ENCODE measurements at places on chromosomes 4 and X.

DNA sequence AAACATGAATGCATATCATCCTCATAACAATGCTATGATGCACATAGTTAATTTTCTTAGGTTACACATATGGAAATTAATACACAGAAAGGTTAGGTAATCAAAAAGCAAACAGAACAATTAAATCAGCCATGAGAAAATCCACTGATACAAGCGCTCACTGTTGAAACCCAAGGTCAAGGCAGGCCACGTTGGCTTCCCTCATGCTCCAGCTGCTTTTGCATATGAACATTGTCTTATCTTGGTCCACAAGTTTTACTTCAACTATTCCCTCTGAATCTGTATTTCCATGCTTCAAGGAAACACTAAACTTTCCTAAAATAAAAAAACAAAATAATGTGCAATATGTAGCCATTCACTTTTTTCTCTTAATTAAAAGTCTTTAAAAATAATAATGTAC, 34.5 kb upstream of the PLA2G12A start:
- no peak for ATAC-seq

GRCh38 chrX:78548012-78548411, 111.1 kb downstream of the RTL3 start:
- no peak for ATAC-seq

GRCh38 chr4:178037459-178038214, 595.4 kb upstream of the AGA start:
- ATAC-seq, result no peak

DNA sequence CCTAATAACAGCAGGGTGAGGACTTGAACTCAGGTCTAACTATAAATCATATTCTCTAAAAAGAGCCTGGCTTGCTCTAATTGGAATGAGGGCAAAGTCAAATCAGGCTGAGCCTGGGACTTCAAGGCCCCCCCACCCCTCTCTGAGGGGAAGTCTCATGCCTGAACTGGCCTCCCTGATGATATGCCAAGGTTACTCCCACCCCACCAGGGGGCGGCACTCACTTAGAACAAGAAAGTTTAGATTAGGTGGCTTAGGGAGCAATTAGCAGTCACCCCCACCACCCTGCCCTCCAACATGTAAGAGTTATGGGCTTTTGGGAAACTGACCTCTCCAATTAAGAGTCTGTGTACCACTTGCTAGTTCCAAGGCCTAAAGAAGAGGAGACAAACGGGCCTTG, 2.7 kb downstream of the FOXO4 start:
- no peak for ATAC-seq

DNA sequence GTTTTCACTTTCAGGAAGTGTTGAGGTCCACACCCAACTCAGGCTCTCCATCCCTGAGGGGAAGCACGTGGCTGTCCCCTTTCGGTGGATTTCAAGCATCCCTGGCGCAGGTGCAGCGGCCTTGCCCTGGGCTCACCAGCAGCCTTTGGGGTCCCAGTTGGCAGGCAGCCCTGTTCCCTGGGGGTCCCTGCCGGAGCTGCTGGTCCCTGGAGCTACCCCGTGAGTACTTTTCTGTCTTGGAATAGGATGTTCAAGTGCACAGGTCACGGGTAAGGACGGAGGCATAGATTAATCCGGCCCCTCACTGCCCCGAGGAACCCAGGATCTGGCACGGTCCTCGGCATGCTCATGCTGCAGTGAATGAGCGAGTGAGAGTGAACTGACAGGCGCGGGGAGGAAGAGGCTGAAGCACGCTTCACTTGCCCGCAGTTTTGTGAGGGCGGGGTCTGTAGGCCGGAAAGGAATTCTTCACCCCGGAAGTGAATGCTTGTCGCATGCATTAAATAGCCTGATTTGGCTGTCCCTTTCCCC, 117.2 kb upstream of the FAT1 start:
- no peak for ATAC-seq

DNA sequence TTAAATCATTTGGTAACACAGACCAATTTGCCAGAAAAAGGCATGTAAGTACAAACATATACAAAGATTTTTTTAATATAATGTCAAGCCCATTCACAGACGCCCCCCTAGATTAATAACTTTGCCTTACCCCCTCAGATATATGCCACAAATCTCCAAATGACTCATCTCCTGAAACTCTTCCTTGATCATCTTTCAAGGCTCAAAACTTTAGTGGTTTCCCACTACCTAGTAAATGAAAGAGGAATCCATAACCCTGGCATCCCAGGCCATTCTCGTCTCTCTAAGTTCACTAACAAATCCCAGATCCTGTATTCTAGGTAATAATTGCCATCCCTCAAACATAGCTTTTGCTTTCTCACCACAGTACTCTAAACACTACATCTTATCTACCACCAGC, 61.9 kb downstream of the PRSS12 start:
- ATAC-seq, result no peak

GRCh38 chrX:39736216-39737211, 361.2 kb downstream of the BCOR start:
- ATAC-seq, result no peak
